Hepatocyte (in vitro differentiated cells): ENCODE measurements at places on chromosomes 6 and 20.

- DNase-seq = no peak
These were observed 45.4 kb upstream of the BTN3A2 start for GRCh38 chr6:26319405-26320128.

GRCh38 chr6:142925575-142926110 lies 19.3 kb downstream of the HIVEP2 start:
- DNase-seq = peak; percentile 8

DNA sequence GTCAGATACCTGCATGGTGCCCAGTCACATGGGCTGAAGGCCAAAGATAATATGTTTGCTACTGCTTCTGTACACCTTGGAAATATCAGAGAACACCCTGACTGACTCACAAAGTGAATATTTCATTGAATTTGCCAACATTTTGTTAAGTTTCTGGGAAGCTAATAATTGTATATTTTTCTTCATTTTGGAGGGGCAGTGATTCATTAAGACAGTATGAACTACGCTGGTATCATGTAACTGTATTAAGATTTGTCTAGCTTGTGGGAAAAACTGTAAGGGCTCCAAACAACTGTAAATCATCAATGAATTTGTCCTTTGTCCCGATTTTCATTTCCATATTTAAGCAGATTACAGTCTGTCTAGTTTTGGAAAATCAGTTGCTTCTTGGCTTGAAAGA lies 102.3 kb upstream of the CCN2 start:
- DNase-seq = no peak

GRCh38 chr6:13248994-13249393 lies 79.3 kb downstream of the TBC1D7 start:
- DNase-seq = no peak

DNA sequence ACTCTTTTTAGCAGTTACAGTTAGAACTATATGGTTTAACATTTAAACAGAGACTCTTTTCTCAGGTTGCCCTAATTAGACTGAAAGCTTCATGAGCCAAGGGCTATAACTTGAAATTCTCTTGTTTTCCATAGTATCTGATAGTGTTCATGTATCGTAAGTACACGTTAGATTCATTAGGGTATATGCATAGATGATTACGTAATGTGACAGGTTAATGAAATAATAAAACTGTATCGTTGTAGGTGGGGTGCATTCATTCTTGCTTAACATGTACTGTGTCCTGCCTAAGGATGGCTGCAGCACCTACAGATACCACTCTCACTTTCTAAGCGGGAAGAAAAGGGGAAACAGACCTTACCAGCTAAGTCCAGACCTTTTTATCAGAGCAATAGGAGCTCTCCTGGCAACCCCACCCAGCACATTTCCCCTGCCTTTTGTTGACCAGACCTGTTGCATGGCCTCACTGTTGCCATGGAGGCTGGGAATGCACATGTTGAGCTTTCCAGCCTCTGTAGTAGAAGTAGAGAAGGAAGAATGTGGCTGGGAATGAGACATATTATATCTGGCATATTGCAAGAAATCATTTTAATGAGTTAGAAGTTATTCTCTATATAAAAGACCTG lies 83.0 kb downstream of the MAP3K4 start:
- DNase-seq = peak; percentile 40
